RPMI7951 (cell line): ENCODE measurements at places on chromosomes 1 and 21. TPM values are rescaled to one million over a fixed set of nuclear protein-coding genes. Genes with fewer than 3 reads are reported as not detected.
A peak's percentile ranks its signal among the peaks of the same experiment; 100 is the strongest.

DNA sequence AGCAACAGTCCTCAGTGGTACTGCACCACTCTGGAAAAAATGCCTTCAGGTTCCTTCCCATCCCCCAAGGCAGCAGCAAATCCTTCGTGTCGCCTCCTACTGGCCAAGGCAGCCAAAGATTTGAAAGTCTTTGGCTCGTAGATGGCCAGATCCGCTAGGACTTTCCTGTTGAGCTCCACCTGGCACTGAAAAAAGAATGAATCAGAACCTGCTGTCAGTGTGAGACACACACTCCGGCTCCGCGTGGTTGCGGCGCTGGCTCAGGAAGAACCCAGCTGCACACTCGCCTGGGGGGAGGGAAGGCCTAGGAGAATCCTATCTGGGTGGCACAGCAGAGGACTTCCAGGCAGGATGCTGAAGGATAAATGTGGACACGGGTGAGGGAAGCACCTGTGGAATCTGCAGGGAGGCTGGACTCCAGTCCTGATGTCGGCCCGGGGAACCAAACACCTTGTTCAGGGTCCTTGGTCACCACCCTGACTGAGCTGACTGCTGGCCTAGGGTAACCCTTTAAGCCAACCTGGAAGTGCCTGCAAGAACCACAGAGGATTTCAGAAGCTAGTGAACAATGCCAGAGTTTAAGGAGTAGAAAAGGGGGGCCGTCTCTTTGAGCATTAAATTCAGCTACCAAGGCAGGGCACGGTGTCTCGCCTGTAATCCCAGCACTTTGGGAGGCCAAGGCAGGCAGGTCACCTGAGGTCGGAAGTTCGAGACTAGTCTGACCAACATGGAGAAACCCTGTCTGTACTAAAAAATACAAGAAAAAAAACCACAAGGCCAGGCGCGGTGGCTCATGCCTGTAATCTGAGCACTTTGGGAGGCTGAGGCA lies 3.2 kb upstream of the CCNL2 start:
- peak; percentile 47 for DNase-seq

DNA sequence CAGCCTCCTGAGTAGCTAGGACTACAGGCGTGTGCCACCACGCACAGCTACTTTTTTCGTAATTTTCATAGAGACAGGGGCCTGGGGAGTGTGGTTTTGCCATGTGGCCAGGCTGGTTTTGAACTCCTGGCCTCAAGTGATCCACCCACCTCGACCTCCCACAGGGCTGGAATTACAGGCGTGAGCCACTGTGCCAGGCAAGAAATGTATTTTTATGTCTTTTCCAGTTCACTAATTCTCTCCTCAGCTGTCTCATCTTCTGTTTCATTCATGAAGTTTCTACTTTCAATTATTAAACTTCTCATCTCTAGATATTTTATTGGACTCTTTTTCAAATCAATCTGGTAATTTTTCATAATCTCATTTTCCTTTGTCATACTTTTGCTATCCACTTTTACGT lies 72.1 kb upstream of the DISP3 start:
- no peak for DNase-seq

DNA sequence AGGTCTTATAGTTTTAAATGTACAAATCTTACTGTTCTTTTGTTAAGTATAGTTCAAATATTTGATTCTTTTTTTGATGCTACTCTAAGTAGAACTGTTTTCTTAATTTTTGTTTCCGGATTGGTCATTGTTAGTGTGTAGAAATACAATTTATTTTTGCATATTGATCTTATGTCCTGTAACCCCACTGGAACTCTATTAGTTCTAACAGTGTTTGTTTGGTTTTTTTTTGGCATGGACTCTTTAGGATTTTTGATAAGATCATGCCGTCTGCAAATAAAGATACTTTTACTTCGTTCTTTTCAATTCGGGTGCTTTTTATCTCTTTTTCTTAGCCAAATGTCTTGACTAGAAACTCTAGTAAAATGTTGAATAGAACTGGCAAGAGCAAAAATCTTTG lies 26.5 kb downstream of the GDAP2 start:
- no peak for DNase-seq

- DNase-seq = no peak
Measured at GRCh38 chr1:80645621-80646020, 1155.1 kb upstream of the ADGRL2 start.

DNA sequence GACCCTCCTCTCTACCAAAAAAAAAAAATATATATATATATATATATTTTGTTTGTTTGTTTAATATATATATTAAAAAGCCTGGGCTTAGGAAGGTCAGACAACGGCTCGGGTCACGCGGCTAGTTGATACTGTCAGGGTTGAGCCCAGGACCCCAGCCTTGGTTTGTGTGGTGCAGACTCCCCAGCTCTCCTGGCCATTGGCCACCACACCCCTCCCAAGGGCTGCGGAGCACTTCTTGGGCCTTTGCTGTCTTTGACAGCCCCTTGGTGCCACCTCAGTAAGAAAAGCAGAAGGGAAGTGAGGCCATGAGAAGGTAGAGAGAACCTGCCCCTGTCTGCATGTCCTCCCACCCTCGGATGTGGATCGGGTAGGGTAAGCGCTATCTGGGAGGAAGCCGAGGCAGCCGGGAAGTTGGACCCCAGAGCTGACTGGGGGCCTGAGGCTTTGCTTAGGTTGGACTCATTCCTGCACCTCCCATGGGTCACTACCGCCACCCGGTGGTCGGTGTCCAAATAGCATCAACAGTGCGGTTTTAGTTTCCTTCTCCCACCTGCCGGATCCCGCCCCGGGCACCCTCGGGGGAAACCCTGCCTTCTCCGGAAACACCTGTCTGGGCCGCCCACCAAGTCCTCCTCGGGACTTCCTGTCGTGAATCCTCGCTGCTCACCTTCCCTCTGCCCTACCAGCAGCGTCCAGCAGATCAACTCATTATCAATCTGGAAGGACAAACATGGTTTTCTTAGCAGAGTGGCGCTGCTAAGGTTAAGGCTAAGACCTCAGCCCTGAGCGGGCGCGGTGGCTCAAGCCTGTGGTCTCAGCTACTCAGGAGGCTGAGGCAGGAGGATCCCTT lies 29.8 kb upstream of the GNPAT start:
- DNase-seq = peak; percentile 62

- no peak for DNase-seq
Measured at GRCh38 chr1:216293683-216294082, 129.6 kb downstream of the USH2A start.

GRCh38 chr1:36440646-36441045 lies 9.6 kb downstream of the OSCP1 start:
- no peak for DNase-seq

DNA sequence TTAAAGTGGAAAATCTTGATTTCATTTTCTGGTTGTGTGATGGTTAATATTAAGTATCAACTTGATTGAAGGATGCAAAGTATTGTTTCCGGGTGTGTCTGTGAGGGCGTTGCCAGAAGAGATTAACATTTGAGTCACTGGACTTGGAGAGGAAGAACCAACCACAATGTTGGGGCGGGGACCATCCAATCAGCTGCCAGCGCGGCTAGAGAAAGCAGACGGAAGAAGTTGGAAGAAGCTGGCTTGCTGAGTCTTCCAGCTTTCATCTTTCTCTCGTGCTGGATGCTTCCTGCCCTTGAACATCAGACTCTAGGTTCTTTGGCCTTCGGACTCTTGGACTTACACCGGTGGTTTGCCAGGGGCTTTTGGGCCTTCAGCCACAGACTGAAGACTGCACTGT lies 832.6 kb upstream of the TMPRSS15 start:
- DNase-seq = peak; percentile 18

DNA sequence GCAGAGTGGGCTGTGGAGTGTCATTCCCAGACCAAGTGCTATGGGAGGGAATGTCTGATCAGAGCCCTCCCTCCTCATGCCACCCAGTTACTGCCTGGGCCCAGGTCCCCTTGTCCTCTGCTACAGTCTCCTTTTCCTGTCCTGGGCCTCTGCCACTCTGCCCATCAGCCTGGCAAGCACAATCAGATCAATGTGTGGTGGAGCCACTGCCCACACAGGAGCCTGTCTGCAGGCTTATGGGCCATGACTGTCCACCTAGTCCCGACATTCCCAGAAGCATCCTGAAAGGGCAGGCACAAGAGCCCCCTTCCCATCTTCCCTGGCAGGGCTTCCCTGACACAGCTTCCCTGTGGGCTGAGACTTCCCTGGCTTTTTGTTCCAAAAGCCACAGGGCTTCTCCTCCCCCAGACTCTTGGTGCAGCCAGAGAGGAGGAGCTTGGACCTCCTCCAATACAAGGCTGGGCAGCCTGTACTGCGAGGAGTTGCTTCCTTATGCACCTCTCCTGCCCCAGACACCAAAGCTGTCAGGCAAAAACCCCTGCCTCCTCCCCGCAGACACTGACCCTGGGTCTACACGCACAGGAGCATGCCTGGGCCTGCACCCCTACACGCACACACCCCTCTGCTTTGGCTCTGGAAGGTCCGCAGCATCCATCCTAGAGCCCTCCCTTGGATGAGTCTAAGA lies 29.2 kb upstream of the CNTN2 start:
- DNase-seq = no peak

DNA sequence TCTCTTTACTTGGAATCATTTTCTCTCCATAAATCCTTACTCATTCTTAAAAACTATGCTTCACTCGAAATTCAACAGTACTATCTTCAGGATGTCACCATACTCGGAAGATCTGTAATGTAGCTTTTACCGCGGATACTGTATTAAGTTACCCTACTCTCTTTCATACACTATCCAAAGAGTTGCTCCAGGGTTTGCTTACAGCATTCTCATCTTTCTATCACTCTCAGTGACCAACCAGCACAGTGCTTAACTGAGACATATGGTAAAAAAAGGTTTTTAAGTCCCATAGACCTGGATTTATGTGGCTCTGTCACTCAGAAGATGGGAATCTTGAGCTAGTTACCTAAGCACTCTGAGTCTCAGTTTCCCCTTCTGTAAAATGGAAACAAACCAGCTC lies 15.8 kb downstream of the GTF2B start:
- DNase-seq = no peak

DNA sequence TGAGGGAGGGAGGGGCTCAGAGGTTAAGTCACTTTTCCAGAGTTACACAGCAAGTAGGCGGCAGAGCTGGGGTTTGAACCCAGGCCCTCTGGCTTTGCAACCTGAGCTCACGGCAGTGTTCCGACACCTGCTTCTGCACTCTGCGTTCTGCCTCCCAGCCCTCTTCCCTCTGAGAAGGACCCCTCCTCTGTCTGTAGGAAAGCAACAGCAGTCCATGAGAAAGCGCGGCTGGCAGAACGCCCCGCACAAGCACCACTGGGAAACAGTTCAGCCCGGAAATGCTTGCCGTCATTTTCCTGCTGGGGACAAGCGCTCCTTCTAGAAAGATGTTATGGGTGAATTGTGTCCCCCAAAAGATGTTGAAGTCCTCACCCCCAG lies 241.1 kb downstream of the NPHP4 start:
- no peak for DNase-seq

DNA sequence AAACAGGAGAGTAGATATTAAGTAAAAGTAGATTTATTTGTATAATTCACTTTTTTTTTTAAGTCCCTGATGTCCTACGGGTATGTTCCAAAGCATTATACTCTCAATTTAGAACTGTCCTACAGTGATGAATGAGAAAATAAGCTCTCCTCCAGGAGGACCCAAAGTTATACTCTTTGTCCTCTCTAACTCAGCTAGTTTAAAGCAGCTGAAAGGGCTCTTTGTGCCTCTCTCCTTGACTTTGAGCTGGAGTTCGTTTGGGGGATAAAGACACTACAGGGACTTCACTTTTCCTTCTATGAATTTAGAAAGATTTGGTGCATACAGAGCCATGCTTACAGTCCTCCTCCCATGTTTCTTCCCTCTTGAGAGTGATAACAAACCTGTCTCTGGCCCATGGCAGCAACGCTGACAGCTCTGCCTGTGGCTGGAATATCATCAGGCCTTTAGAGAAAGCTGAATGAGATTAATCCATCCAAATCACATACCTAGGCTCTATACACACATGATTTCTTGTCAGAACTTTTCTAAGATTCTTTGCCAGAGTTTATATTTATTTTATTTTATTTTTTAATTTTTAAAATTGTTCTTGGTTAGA lies 134.3 kb downstream of the PIK3R3 start:
- no peak for DNase-seq

DNA sequence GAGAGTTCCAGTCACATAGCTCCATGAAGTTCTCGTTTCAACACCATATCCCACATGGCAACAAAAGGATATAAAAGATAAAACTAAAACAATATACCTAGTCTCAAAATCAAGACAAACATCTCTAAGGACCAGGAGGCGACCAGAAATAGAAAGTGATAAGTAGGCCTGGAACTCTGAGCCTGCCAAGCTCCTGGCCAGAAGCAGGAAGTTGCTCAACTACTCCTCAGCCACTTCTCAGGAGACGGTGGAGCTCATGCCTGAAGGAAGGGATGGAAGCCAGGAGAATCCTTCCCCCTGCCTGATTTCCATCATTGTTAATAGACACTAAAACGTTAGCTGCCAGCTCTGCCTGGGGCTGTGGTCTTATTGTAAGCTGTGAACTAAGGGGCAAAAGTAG lies 94.7 kb downstream of the DISP1 start:
- DNase-seq = peak; percentile 67

GRCh38 chr1:52435211-52435610 lies 30.8 kb downstream of the PRPF38A start:
- no peak for DNase-seq

GRCh38 chr21:35316933-35317332 lies 267.8 kb upstream of the RUNX1 start:
- DNase-seq = no peak

DNA sequence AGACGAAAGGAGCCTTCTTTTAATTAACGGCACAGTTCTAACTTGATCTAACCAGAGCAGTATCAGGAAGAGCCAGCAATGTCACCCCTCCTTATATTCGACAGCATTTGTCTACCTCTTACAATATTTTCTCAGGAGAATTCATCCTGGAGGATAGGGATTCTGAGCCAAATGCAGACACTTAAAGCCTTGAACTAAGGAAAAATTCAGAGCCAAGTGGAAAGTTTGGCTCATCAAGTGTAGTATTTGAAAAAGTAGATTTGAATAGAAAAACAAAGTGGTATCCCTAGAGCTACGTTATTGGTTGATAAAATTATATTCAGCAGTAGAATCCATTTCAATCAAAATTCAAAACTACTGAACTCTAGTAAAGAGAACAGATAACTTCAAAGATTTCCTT lies 732.0 kb upstream of the ADGRL2 start:
- DNase-seq = no peak

The GUCA2A gene
- not detected in 2 replicates for total RNA-seq

The LMOD1 gene
- total RNA-seq = 0.49 and 0.60 TPM in 2 replicates

The INAVA gene
- total RNA-seq = 18.0 and 19.9 TPM in 2 replicates

The IQGAP3 gene
- total RNA-seq = 32.8 and 35.5 TPM in 2 replicates

The KCND3 gene
- not detected in 2 replicates for total RNA-seq

The C2CD2 gene
- total RNA-seq = 18.5 and 18.8 TPM in 2 replicates

The ADAM30 gene
- total RNA-seq = not detected in 2 replicates

The LRRC40 gene
- 42.7 and 48.8 TPM in 2 replicates for total RNA-seq
